ENCODE measurements at places on chromosomes 5 and 9.

- DNase-seq = no peak
Observed at GRCh38 chr5:83815661-83816060, 95.0 kb upstream of the HAPLN1 start.

DNA sequence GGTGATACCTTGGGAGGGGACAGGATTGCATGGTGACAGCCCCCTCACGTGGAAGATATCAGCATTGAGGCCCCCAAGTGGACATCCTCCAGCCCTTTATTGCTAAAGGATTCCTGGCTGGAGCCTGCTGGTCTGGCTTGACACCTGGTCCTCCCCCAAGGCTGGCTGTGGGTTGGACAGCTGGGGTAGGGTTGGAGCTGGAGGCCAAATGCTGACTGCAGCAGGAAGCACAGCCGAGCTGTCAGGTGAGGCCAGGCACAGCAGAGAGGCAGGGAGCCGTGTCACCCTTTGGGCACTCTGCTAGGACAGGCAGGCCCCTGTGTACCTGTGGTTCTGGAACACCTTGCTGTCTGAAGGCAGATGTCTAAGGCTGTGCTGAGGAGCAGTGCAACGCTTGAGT, 2.2 kb downstream of the CACFD1 start:
- no peak for DNase-seq

- no peak for DNase-seq
Observed at GRCh38 chr9:126169736-126170135, 156.9 kb upstream of the MVB12B start.

DNA sequence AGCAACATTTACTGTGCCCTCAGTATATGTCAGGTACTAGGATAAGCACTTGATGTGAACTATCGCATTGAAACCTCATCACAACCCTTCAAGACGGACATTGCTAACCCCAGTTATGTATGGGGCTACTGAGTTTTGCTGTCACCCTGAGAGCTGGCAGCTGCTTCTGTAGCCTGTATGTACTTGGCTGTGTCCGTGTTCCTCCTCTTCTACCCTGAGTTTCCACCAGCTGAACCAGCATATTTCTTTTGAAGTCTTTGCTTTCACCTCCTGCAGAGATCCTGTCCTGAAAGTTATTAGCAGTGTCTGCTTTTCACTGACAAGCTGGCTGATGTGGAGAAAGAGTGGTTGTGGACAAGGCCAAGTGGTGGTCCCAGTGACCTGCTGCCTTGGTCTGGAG, 63.3 kb downstream of the ADGRV1 start:
- no peak for DNase-seq

GRCh38 chr5:72752909-72753308, 63.6 kb upstream of the TNPO1 start:
- DNase-seq = no peak

DNA sequence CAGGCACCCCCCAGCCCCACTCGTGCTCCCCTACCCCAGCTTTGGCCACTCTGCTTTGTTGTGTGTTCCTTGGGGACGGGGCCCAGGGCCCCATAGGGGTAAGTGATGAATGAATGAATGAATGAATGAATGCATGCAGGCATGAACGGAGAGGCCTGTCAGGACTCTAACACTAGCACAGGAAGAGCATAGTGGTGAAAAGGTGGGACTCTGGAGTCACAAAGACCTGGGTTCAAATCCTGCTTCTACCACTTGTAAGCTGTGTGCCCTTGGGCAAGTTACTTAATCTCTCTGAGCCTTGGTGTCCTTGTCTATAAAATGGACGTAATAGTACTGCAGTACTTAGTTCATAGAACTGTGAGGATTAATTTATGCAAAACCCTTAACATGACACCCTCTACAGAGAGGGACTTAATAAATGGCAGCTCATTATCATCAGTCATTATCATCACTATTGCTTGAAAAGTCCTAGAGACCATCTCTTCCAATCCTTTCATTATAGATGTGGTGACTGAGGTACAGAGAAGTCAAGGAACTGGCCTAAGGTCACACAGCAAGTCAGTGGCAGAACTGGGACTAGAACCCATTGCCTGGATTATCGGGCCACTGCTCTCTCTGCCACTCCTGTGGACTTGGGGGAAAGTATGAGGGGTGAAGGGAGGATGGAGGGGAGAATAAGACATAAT, 13.2 kb downstream of the ORM2 start:
- DNase-seq = no peak

DNA sequence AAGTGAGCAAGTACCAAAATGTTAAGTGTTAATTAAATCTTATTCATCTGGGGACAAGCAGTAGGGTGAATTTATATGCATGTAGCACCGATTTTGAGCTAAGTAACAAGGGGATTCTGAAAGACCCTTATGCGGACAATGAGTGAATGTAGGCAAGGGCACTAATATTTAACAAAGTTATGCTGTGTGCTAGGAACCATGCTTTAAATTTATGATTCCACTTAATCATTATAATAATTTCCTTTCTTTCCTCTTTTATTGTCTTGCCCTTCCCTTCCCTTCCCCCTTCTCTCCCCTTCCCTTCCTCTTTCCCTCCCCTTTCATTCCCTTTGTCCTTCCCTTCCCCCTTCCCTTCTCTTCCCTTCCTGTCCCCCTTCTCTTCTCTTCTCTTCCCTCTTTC, 25.7 kb upstream of the TNC start:
- DNase-seq = no peak

DNA sequence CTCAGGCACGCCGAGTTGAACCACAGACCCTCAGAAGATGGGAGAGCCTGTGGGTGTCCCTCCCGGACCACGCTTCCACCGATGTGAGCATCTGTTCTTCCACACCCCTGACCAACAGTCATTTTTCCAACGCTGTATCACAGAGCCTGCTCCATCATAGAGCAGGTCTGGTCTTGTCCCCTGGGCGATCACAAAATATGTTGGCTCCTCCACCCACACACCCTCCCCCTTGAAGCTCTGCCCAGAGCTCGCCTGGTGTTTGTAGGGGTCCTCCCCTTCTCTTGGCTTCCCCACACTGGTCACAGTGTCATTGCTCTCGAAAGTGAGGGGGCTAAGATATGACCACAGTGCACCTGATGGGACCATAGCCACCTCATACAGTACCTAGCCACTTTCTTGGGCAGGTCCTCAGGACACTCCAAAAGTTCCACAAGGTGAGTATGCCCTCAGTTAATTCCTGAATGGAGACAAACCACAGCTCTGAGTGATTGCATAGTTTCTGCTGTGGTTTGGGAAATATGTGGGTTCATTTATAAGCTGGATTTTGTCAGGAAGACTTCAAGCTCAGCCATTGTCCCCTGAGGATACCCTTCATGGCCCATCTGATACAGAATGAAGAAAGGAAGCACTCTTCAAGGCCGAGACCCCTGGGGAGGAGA, 3.5 kb upstream of the ZNF618 start:
- no peak for DNase-seq

DNA sequence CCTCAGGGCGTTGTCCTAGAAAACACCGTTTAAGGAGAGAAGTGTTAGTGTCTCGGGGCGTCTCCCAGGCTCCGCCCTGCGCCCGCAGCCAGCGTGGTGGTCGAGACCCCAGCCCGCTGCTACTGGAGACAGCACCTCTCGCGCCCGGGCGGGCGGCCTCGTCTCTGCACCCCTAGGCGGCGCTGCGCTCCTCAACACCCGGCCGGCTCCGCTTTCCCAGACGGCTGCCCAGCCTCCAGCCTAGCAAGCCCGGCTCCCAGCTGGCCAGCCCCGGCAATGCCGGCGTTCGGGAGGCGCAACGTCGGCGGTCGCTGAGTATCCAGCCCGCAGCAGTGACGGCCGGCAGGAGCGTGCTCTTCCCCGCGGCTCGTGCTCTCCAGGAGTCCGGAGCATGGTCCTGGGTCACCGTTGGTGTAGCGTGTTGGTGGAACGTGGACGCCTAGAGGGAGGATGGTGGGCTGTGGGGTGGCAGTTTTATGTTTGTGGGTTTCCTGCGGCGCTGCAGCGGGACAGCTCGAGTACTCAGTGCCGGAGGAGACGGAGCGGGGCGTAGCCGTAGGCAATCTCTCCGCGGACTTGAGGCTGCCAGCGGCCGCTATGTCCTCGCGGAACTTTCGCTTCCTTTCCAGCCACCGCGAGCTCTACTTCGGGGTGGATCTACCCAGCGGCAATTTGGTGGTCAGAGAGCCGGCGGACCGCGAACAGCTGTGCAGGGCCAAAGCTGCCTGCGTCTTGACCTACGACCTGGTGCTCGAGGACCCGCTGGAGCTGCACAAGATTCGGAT, 536 bp downstream of the PCDHAC1 start:
- peak; percentile 69 for DNase-seq

DNA sequence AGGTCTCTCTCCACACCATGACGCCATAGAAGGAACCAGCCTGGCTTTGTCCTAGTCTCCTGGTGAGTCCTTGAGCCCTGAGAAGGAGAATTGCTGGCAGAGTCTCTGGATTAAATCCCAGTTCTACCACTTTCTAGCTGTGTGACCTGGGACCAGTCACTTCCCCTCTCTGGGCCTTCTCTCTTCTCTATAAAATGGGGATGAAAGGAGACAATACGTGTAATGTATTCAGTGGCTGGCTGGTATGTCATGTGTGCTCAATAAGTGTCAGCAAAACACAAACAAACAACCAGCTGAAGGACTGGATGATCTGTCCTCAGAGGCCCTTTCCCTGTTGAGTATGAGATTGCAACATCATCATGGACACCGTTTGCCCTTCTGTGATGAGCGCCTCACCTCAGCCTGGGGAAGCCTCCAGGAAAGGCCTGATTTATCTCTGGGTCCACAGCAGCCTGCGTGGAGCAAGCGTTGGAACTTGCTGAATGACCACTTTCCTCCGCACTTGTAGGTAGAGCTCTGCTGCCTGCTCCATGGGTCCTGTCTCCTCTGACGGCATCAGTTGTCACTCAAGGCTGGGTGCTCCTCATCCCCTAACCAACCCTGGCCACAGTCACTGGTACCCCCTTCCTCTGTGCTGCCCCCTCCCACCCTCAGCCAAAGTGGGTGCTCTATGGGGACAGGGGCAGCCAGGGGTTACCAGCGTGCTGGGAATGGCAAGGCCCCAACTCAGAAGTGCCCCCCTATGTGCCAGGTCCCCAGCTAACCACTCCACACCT, 3.6 kb upstream of the NR5A1 start:
- DNase-seq = no peak

DNA sequence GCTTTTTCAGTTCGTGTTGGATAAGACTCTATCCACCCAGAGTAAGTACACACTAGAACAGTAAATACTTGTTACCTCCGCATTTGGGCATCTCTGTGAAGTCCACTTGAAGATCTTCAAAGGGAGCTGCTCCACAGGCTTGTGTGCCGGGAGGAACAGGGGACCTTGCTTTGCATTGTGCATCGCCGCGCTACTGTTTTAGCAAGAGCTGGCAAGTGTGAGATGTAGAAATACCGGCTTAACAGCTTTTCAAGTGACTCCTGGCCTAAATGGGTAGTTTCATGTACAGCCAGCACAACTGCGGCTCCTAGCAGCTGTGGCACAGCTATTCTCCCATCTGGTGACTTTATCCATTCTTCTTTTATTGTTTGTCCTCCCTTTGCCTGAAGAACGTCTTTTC, 8.4 kb upstream of the ZNF354C start:
- no peak for DNase-seq

DNA sequence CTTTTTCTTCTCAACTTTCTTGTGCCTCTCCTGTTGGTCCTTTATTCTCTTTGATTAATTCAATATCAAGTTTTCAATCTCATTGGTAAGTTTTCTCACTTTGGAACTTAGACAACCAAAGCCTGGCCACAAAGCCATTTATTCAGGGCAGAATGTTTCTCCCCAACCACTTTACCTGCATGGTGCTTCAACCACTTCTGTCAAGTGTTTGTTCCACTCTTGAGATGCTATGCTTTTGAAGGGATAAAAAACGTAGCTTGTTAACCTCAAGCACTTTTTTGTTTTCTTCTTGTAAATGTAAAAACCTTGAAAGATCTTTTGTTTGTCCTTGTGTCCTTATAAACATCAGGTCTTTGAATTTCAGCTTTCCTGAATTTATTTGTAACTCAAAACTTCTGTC, 966.7 kb downstream of the MAT2B start:
- no peak for DNase-seq

DNA sequence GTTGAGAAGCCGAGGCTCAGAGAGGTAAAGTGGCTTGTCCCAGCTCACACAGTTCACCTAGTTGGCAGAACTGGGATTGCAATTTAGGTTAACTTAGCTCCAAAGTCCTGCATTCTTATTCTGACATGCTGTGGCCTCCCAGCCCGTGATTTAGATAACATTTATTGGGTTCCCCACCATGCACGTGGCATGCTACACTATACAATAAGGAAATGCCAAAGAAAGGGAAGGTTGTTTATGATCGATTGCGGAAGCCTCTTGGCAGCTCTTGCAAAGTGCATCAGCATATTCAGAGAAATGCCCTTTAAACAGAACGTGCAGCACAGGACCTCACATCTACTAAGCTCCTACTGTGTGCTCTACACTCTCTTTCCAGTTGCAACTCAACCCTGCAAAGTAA, 3.2 kb downstream of the NEURL1B start:
- DNase-seq = no peak

- no peak for DNase-seq
Observed at GRCh38 chr9:108217431-108218349, 638.1 kb downstream of the ACTL7B start.

DNA sequence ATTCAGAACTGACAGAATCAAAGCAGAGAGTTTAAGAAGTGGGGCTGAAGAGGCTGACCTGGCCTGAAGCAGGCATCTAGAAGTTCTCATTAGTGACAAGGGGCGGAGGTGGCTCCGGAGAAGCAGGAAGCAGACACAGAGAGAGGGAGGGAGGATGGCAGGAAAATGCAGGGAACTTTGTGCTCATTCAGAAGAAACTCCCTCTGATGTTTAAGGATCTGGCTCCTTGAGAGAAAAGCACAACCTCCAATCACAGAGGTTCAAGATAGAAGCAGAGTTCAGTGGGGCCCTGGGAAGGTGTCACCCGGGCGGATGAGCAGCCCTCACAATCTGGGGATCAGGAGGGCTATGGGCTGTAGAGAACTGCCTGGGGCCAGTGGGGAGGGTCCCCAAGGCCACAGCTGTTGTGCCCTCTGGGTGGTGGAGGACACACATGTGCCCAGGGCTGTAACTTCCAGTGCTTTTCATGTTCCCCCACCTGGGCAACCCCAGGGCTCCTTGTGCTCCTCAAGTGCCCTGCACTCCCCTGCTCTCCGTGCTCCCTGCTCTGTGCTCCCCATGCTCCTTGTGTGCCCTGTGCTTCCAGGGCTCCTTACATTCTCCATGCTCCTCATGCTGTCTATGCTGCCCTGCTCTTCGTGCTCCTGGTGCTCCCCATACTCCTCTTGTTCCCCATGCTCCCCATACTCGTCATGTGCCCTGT, 51.4 kb downstream of the TRIP13 start:
- no peak for DNase-seq

DNA sequence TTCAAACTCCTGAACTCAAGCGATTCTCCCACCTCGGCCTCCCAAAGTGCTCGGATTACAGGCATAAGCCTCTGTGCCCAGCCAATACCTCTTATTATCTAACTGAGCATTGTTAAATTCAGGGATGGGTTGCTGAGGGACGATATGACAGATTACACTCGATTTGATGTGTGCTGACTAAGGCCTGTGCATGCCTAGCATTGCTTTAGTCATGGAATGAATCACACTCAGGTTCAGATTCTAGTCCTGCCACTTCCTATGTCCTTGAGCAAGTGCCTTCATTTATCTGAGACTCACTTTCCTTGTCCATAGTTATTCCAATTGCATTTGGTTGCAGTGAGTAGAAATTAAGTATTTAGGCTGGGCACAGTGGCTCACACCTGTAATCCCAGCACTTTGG, 19.5 kb downstream of the THBS4 start:
- no peak for DNase-seq
